ENCODE measurements at places on chromosomes 1 and 21.

DNA sequence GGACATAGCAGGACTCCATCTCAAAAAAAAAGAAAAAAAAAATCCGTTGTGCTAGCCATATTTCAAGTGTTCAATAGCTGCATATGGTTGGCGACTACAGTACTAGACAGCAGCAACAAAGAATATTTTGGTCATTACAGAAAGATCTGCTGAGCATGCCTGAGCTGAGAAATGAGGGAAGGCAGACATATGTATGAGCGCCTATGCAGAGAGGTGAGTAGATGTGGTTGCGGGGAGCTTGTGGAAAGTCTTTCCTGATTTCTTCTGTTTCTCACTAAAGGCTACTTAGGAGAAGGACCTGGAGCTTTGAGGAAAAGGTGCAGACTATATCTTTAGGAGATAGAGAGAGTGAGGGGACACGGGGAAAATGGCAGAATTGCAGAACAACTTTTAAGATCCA, 21.0 kb upstream of the APP start:
- DNase-seq = no peak

DNA sequence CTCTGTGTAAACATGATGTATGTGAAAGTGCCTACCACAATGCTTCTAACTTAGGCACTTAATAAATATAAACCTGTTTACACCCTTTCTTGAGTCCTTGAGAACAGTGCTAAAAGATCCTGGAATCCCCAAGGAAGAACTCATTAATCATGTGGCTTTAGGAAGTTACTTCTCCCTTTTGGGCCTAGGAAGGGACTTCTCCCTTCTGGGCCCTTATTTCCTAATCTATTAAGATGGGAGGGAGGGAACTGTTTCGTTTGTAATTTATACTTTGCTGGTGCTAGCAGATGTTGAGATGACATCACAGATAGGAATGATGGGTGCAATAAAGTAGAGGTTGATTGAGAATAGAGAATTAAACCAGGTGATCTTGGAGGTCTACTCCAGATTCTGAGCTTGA, 1.2 kb downstream of the BTF3L4 start:
- DNase-seq = no peak

GRCh38 chr1:206081856-206082255, 28.9 kb downstream of the RHEX start:
- no peak for DNase-seq

DNA sequence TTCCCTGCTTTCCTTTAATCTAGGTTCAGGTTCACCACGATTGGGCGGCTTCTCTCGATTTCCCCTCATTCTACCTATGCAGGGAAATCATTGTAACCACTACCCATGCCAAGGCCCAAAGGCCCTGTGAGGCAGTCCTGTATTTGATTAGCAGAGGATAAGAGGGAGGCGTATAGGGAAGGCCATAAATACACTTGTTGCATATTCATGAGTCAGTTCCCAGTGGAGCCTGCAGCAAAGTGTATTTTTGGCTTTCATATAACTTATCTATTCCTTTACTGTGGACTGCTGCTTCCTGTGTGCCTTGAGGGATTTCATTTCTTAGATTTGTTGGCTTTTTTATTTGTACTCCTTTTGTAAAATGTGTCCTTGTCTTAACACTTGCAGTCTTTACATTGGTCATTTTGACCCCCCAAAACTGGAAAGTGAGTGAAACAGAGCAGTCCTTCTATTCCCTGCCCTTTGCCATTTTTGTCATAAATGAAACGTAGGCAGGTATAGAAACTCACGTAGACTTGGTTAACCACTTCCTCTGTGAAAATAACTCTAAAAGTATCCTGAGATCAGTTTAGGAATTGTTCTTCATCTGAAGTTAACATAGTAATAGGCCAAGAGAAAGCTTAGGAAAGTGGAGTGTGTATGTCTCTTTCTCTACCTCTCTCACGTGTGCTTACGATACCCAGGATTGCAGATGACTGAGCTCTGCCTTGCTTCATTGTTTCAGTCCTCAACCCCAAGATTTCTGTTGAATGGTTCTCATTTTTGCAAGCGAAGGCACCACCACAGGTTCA, 19.6 kb upstream of the KCNQ4 start:
- DNase-seq = no peak

DNA sequence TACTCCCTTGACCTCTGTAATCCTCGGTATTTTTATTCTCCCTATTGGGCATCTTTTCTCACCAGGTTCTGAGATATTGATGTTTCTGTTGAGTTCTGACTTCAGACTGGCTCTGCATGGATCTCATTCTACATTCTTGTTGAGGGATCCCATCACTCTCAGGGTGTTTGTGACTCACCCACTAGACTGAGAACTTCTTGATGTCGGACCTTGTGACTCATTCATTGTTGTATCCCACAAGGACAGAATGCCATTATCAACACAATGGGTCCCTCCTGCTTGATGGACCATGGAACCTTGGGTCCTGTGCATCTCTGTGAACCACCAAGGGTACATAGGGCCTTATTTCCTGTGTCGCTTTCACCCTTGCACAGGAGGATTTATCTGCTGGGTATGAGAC, 174.1 kb downstream of the PBX1 start:
- peak; percentile 77 for DNase-seq

DNA sequence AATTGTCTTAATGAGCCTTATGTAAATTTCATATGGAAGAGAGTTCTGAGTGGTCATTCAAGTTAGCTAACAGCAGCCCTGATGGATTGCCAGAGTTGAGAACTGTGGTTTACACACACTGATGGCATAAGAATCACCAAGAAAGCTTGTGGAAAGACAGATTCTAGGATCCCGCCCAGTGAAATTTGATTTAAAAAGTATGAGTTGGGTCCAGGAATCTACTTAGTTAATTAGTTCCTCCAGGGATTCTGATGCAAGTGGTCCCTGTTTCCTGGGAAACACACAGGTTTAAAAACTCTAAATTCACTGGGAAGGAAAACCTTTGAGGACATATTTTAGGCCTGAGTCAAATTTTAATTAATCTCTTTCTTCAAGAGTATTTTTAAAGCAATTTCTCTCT, 144.3 kb downstream of the NTPCR start:
- no peak for DNase-seq

- DNase-seq = no peak
Measured at GRCh38 chr21:42193721-42194120, 25.2 kb upstream of the ABCG1 start.

DNA sequence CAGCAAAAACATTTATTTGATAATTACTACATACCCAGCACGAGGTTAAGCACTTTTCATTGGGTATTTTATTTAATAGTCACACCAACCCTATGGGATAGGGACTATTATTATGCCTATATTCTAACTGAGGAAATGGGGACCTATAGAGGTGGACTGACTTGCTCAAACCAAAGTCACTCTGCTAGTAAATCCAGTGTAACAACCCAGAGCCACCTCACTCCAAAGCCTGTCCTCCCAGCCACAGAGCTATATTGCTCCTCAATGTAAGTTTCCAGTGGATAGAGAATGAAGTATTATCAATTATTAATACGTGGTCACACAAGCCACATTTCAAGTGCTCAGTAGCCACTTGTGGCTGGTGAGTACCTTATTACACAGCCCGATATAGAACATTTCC, 97.5 kb downstream of the RGS2 start:
- DNase-seq = no peak

- DNase-seq = no peak
Measured at GRCh38 chr1:240500647-240501046, 111.3 kb downstream of the GREM2 start.
